ENCODE measurements at places on chromosomes 2 and 18. TPM values are rescaled to one million over a fixed set of nuclear protein-coding genes. Genes with fewer than 3 reads are reported as not detected.

FTCDNL1 gene
- polyA plus RNA-seq: 0.73 TPM

ALPG gene
- not detected for polyA plus RNA-seq

FOXI3 gene
- polyA plus RNA-seq: not detected

SALL3 gene
- not detected for polyA plus RNA-seq

ARPC2 gene
- 192 TPM for polyA plus RNA-seq

GREB1L gene
- polyA plus RNA-seq: 14.2 TPM

ANXA4 gene
- 68.2 TPM for polyA plus RNA-seq

PARD6G gene
- polyA plus RNA-seq: 5.7 TPM

DCDC2C gene
- polyA plus RNA-seq: 0.70 TPM

CYP27C1 gene
- 5.0 TPM for polyA plus RNA-seq

GRHL1 gene
- polyA plus RNA-seq: 8.0 TPM

STARD7 gene
- polyA plus RNA-seq: 129 TPM

AGXT gene
- polyA plus RNA-seq: not detected

NFU1 gene
- polyA plus RNA-seq: 53.4 TPM

CDC42EP3 gene
- polyA plus RNA-seq: 14.1 TPM

PASK gene
- 18.1 TPM for polyA plus RNA-seq

EMILIN1 gene
- polyA plus RNA-seq: 77.9 TPM

COLEC11 gene
- polyA plus RNA-seq: not detected

- no peak for DNase-seq
Measured at GRCh38 chr2:39188960-39189494, 54.7 kb downstream of the CDKL4 start.

GRCh38 chr2:19971691-19972090 lies 18.2 kb downstream of the WDR35 start:
- no peak for DNase-seq

- no peak for DNase-seq
Measured at GRCh38 chr2:240586919-240587800, 626 bp downstream of the CAPN10 start.

GRCh38 chr2:61799099-61799498 lies 54.8 kb downstream of the FAM161A start:
- no peak for DNase-seq

GRCh38 chr2:134258684-134259388 lies 5.0 kb downstream of the MGAT5 start:
- DNase-seq: no peak

DNA sequence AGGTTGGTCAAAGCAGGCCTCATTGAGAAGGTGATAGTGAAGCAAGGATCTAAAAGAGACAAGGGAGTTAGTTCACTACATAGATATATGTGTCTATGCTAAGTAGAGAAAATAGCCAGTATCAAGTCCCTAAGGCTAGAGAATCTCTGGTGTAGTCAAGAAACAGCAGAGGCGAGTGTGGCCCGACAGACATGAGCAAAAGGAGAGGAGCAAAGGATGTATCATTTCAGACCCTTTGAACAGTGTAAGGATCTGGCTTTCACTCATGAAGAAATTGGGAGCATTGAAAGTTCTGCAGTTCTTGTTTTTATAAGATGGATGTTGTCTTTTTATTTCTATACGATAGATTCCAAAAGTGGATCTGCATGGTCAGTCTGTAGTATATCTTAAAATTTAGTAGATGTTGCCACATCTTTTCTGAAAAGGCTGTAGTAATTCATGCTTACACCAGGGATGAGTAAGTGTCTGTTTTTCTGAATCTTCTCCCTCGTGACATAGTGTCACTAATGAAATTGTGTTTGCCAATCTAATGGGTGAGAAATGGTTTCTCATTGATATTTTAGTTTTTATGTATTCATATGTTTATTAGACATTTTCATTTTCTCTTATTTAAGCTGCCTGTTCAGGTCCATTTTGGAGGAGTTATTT lies 18.8 kb downstream of the SP100 start:
- no peak for DNase-seq

- no peak for DNase-seq
Measured at GRCh38 chr18:33020877-33021276, 248.1 kb upstream of the KLHL14 start.

- no peak for DNase-seq
Measured at GRCh38 chr2:23381084-23381483, 3.9 kb upstream of the KLHL29 start.

DNA sequence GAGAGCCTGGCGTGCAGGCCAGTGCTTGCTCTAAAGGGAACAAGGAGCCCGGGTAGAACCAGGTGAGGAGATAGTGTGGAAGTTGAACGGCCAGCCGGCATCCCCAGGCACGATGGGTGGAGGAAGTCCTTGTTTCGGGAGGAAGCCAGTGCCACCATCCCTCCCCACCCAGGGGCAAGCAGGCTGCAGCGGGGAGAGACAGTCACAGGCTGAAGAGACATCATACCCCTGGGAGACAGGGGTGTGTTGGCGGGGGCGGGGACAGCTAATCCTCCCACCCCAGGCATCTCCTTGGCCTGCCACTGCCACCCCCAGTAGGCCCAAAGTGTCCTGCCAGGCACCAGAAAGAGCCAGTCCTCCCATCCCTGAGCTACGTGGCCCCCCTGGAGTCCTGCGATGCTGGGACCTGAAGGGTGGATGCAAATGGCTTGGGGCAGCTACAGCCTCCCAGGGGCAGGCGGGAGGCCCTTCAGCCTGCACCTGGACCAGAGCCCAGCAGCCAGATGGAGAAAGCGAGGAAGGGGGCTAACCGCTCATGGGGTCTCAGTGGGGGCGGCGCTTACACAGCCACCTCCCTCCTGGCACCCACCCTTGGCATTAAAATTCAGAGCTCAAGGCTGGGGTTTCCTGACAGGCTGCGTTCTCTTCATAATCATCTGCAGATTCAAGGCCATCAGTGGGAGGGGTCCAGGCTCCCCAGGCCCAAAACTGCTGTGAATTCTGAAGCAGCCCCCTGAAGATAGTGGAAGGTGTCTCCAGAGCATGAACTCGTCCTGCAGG lies 14.8 kb upstream of the GPR55 start:
- DNase-seq: no peak

DNA sequence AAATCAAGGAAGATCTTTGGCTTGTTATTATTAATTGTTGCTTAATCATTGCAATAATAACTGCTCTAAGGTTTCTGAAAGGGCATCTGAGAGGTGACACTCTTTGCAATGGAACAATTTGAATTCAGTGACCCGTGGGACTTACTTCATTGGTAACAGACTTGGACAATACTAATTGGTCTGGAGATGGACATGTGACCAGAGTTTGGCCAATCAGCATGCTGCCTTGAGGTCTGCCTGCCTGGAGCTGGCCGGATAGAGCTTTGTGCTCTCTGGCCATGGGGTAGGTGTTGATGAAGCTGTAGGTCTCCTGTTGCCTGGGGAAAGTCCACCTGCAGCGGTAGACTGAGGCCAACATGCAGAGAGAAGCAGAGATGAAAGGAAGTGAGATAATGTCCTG lies 24.0 kb upstream of the VPS4B start:
- no peak for DNase-seq

DNA sequence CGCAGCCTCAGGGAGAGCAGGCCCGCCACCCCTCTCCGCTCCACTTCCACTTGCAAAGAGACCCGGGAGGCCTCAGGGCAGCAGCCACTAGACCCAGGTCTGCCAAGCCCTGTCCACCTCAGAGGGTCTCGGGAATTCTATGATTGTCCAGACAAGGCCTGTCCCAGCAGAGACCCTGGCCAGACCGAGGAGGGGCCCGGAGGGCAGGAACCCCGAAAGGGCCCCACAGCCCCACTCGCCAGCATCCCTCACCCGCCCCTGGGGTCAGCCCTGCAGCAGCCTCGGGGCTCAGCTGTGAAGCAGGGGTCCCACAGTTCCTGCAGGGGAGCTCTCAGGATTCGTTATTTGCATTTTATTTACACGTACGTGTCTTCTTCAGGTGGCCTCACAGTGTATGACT lies 269.5 kb downstream of the EIPR1 start:
- no peak for DNase-seq

GRCh38 chr2:120678926-120679325 lies 56.7 kb upstream of the GLI2 start:
- DNase-seq: no peak

GRCh38 chr2:237888389-237888788 lies 29.0 kb downstream of the RAMP1 start:
- DNase-seq: no peak

- no peak for DNase-seq
Measured at GRCh38 chr2:23777826-23778225, 149.1 kb downstream of the ATAD2B start.

GRCh38 chr18:57787068-57787685 lies 15.9 kb downstream of the ATP8B1 start:
- DNase-seq: no peak

DNA sequence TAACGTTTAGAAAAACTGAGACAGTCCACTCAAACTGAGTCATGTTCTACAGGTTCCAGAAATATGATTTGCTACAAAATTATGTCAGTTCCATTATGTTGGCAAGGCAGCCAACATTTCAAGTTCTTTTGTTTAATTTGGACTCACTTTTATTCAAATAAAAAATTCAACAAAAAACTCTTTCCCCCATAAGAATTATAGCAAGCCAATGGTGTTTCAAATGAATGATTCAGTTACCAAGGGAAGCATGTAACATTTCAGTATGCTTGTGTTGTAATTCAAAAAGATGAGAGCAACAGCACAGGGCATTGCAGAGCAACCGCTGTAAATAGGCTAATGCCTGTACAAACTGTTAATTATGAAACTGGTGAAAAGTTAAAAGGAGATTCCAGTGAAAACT lies 140.8 kb downstream of the FIGN start:
- DNase-seq: no peak

GRCh38 chr18:65606551-65607130 lies 144.2 kb upstream of the CDH7 start:
- no peak for DNase-seq

DNA sequence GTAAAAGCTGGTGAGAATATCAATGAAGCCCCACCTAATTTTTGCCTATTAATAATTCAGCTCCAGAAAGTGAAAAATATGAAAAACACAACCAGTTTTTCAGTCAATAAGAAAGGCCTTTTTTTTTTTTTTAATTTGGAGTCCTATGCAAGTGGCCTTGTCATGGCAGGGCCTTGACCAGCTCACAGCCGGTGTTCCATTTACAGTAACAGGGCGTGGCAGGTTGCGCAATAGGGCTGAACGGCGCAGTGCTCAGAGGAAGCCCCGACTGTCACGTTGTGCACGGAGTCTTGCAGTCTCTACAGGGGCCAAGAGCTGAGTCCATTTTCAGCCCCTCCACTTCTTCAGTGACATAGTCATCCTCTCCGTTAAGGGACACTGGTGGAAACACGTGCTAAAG lies 184.1 kb upstream of the FN1 start:
- no peak for DNase-seq

- no peak for DNase-seq
Measured at GRCh38 chr2:45001869-45002385, 7.3 kb downstream of the SIX2 start.

- DNase-seq: peak; percentile 22
Measured at GRCh38 chr2:25088817-25089516, 47.1 kb downstream of the EFR3B start.

GRCh38 chr2:115483666-115484065 lies 1041.2 kb downstream of the DPP10 start:
- no peak for DNase-seq

GRCh38 chr2:172106108-172106961 lies 3.6 kb upstream of the DLX2 start:
- no peak for DNase-seq

DNA sequence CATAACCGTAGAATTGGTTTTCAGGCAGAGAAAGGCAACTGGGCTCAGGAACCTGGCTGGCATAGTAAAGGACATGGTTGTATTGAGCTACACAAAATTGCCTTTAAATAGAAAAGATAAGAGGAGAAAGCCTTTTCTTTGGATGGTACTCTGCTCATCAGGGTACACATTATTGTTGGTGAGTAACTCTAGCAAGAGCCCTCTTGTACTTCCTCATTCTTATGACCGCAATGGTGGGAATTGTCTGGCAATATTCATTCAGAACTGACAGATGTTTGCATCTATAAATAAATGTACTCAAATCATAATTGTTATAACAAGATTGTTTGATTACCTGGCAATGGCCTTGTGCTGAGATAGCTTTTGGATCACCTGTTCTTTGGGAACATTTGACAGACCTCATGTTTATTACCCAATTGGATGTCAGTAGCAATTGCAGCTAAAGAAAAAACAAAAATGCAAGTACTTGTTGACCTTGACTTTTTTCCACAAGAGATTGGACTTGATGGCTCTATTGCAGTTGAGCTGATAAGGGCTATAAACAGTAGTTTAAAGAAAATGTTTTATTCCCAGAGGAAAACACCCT lies 43.9 kb downstream of the MEIS1 start:
- no peak for DNase-seq

DNA sequence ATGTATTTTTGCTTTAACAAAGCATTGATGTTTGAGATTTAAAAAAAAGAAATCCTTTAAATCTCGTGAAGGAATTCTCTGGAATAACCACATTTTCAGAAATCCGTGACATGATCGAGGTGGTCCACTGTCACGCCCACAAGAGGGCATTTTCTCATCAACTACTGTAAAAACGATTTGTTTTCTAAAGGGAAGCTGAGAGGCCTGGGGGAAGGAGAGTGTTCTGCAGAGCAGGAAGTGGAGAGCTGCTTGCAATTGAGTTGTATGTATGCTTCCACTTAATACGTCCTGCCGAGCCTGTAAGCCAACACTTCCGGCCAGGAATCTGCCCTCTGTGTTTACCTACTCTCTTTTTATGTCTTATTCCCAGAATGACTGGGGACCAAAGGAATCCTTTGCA lies 19.4 kb downstream of the KLHL29 start:
- DNase-seq: peak; percentile 56

- no peak for DNase-seq
Measured at GRCh38 chr2:18611604-18612003, 22.2 kb upstream of the NT5C1B start.

DNA sequence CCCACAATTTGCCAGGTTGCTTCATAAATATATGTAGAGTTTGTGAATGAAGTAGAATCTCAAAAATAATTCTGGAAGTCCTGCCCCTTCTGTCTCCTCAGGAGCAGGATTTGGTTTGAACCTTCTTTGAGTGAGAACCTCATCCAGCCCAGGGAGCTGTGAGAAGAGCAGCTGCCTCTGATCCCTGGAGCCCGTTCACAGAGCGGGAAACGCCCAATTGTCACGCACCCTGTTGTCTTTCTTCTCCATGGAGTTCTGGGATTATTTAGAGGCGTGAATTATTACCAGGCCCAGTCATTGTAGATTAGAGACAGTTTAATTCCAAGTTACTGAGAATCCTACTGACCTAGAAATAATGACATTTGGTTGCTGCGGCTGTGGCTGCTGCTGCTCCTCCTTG lies 66.1 kb downstream of the TPO start:
- DNase-seq: no peak

DNA sequence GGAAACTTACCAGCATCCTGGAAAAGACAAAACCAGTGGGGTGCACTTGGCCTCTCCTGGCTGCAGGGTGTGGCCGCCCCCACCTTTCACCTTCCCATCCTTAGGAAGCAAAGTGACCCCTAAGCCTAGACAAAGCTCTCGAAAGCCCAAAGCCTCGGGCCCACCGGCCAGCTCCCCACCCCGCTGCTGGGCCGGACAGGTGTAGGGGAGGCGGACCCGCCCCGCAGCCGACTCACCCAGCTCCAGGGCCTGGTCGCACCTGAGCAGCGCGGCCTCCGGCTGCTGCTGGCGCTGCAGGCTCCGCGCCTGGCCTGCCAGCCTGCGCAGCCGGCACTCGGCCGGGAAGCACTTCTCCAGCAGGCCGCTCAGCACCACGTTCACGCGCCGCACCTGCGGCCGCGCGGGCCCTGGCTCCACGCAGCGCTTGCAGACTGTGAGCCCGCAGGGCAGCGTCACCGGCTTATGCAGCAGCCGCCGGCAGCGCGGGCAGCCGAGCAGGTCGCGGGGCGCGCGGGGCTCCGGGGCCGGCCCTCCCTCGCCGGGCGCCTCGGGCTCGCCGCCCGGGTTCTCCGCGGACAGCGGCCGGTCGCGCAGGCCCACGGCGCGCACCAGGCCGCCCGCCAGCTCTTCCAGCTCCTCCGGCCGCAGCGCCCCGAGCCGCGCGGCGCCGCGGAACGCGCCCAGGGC lies 979 bp downstream of the LONRF2 start:
- peak; percentile 14 for DNase-seq
